ENCODE measurements at places on chromosomes 5 and 9.

- no peak for DNase-seq
These were observed 97.0 kb upstream of the COL5A1 start for GRCh38 chr9:134544388-134545214.

GRCh38 chr5:173643964-173644363 is 27.5 kb upstream of the BOD1 start:
- no peak for DNase-seq

DNA sequence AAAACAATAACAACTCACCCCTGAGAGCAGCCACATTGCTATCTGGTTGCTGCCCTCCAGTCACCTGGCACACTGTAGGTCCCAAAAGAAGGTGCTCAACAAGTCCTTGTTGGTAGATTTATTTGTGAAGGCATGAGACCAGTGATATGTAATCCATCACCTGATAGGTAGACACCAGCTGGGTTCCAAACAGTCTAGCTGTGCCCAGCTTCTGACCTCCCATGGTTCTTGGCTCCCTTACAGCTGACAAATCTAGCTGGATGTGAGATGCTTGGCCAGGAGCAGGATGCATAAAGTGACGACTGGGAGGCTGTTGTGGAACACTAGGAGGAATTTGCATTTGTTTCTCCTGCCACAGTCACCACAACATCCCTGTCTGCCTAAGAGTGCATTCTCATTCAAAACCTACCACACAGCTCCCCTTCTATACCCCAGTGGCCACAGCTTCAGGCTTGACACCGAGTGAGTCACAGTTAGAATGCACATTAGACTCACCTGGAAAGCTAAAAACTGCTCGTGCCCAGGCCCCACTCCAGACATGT is 7.8 kb upstream of the VLDLR start:
- no peak for DNase-seq

GRCh38 chr5:124494540-124495116 is 251.8 kb downstream of the ZNF608 start:
- DNase-seq: no peak

DNA sequence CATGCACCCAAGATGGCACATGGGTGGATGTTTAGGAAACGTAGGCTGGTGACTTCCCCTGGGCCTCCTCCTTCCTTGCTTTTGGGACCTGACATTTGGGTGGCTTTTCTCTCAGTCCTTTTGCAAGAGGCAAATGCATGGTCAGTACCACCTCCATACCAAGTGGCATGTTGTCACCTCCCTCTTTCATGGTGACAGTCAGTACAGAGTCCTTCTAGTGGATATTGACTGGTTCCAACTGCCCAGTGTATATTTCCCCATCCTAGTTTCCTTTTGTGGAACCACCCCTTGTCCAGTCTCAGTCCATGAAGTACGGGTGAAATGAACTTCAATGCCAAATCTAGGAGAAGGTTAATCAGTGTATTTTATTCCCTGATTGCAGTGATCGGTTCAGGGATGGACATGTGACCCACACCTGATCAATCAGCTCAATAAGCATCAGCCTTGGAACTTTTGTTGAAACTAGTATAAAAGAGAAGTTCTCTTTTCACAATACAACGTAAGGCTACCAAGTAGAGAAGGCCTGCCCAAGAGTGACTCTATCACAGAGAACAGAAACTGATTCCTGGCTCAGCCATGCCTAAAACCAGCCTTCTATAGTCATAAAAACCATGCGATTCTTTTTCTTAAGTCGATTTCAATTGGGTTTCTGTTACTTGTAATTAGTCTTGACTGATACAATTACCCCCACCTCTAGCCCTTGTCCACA is 143.4 kb upstream of the KLF9 start:
- no peak for DNase-seq
